ENCODE measurements at places on chromosomes 2 and 18.

DNA sequence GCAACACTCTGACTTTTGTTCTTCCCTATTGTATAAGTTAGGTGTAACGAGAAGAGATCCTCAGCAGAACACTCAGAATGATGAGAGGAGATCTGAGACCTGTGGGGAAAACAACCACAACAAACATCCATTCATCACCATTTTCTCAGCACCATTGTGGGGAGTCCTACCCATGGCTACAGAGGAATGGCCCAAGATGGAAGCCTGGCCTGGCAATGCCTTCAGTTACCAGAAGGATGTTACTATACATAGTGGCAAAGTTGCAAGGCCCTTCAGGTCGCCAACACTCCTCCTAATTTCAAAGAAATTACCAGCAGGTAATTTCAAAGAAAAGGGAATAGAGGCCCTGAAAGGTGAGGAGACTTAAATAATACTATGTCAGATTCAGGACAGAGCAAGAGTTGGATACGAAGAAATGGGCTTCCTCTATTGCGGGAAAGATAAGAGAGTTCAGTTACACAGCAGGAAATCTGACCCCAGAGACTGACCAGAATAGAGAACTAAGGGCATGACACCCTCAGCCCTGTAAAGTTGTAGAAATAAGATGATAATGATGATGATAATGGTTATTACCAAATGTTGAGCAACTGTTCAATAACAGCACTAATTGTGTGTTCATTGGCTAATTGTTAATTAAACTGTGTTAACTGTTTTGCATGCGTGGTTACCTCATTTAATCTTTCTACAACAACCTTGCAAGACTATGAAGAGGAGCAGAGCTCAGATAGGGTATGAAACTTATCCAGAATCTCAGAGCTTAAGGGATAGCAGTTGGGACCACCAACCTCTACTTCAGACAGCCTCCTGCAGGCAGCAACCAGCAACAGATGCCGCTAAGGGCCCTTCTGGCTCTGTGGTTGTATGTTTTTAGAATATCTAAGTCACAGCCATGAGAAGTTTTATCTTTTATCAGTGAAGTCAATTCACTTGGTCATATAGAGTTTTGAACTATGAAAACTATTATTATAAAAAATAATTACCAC lies 37.5 kb downstream of the DHRS9 start:
- no peak for DNase-seq

- no peak for DNase-seq
These were observed 884.3 kb downstream of the TSN start for GRCh38 chr2:122639711-122640110.

DNA sequence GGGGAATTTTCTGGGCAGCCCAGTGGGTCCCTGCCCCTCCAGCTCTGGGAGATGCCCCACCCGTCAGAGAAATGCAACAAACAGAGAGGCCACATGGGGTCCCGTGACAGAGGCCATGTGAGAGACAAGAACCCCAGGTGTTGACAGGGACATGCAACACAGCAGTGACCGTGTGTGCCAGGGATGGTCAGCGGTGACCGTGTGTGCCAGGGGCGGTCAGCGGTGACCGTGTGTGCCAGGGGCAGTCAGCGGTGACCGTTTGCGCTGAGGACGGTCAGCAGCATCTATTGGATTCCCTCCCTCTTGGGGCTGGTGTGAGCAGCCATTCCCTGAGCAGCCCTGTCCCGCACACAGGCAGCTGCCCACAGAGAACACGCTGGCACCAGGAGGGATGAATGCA lies 146.6 kb upstream of the OTOS start:
- no peak for DNase-seq

DNA sequence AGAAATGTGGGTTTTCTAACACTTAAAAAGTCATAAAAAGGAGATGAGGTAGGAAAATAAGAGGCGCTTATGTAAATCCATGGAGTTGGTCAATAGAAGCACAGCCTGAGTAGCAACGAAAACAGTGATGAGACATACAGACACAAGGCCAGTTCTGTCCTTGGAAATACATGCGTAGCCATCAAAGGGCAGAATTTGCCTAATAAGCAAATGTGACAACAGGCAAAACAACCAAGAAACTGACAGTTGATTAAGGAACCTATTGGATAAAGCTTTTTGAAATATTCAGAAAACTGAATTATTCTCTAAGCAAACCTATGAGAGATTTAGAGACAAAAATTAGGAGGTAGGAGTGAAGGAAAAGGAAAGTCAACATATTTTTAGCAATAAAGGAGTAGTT lies 586.3 kb downstream of the PLCL1 start:
- DNase-seq: no peak

DNA sequence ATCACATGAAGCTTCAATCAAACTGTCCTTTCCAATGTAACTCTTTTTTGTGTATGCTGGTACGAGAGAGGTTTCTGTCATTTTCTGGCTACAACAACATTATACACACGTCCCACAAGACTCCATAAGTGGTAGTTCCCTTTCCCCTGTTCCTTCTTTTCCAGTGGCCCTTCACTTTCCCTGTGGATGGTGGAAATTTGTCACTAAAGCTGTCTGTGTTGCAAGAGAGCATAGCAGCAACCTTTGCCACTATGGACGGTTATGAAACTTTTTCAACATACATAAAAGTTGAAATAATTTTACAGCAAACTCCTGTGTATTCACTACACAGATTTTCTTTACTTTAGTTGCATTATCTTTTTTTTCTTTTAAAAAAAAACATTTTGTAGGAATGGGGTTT lies 18.7 kb downstream of the DBI start:
- DNase-seq: no peak

DNA sequence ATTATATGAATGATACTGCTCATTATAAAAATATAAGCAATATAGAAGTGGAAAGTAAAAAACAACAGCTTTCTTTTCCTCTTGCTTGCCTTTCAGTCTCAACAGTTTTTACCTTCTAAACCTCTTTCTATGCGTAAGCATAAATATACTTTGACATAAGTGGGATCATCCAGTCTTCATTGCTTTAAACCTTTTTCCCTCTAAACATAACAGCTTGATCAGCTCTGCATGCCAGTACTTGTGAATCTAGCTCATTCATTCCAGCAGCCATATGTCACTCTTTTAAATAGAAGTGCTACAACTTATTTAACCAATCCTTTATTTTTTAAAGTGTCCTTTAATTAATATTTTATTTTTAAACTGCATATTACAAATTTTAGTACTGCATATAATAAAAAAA lies 88.1 kb downstream of the TTC27 start:
- DNase-seq: no peak

GRCh38 chr2:38754506-38754905 lies 3.3 kb upstream of the SRSF7 start:
- no peak for DNase-seq

- peak; percentile 39 for DNase-seq
These were observed 32.3 kb downstream of the KLF7 start for GRCh38 chr2:207133458-207133819.

GRCh38 chr2:6780765-6781274 lies 84.9 kb downstream of the CMPK2 start:
- DNase-seq: no peak

DNA sequence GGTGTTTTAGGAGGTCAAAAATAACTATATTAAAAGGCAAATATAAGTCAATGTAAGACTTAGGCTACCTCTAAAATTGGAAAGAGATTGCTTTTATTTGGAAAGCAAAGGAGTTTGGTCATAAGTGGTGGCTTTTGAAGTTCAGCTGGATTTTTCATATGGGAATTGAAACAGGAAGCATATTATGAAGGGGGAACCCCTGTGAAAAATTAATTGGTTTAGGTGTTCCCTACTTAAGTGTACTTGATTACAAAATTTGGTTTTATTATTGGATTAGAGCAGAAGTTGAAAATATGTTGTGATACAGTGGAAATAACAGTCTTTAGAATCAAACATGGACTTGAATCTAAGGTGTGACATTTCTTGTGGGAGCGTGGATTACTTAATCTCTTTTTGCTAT lies 121.4 kb upstream of the TTC27 start:
- no peak for DNase-seq

DNA sequence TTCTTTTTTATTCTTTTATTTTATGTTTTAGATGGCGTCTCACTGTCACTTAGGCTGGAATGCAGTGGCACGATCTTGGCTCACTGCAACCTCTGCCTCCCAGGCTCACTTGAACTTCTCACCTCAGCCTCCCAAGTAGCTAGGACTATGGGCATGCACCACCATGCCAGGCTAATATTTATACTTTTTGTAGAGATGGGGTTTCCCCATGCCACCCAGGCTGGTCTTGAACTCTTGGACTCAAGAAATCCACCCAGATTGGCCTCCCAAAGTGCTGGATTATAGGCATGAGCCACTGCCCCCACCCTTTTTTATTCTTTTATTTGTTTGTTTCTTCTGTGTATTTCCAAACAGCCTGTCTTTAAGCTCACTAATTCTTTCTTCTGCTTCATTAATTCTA lies 306.7 kb upstream of the THUMPD2 start:
- no peak for DNase-seq

GRCh38 chr18:79486356-79487182 lies 90.8 kb downstream of the NFATC1 start:
- no peak for DNase-seq

DNA sequence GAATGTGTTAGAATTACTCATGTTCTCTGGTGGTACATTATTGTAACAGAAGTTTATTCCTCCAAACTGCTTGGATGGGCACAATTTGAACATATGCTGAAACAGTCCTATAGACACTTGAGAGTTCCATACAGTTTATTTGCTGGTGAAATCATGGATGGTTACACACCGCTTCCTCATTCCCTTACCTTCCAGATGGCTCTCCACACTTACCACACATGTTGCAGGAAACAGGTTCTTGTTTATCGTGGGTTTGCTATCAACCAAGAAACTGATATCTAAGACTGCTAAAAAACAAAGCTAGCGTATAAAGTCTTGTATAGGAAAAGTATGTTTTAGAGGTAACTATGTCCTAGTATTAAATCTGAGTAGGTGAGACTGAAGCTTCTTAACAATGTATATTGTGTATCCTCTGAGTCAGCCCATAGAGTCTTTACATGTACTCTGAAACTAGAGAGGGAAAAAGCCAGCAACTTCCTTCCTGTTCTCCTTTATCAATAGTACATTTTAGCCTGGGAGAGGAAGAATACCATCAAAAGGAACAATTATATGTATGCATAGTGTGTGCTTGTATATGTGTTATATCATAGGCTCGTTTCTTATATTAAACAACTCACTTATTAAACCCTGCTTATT lies 313.1 kb downstream of the PLCL1 start:
- no peak for DNase-seq

GRCh38 chr2:184444217-184444616 lies 154.1 kb upstream of the ZNF804A start:
- DNase-seq: no peak

GRCh38 chr2:54247115-54247514 lies 8.9 kb downstream of the TSPYL6 start:
- DNase-seq: no peak

DNA sequence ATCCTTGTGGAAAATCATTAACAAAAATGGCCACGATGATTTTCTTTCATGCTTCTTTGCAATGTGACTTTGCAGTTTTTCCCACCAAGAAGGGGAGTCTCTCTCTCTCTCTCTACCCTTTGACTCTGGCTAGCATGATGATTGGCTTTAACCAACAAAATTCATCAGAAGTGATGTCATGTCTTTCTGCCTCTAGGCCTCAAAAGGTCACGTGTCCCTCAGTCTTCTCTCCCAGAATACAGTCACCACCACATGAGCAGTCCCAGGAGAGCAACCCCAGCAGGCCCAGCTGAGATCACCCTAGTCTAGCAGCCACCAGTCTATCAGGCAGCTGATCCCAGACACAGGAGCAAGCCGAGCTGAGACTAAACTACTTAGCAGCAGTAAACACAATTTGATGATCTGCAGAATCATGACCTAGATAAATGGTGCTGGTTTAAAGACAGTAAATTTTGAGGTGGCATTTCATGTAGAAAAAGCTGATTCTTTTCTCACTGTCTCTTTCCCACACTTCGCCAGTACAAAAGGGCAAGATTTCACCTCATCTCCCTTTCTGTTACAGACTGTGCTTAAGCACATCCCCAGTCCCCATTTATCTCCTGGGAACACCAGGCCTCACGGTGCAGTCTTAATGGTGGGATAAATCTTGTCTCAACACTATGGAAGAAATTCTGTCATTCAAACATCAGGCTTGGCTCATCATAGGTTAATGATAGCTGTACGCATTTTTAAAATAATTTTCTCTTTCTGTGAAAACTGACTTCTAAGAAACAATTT lies 132.7 kb downstream of the SCG2 start:
- no peak for DNase-seq

DNA sequence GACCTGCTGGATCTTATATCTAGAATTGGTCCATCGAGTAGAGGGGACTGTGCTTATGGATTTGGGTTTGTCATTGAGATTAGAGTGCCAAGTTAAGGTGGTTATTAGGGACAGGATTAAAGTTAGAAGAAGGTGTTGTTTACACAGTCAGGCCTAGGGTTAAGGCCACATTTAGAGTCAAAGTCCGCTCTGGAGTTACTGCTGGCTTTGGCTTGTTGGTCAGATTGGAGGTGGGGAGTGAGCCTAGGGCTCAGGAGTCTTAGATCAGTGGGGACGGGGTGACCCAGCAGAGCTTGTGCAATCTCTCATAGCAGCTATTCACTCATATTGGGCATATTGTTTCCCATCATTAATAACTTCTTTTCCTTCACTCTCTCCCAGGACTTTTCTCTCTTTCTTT lies 13.5 kb upstream of the EPAS1 start:
- DNase-seq: no peak

- no peak for DNase-seq
These were observed 10.9 kb upstream of the GPC1 start for GRCh38 chr2:240424341-240425235.

GRCh38 chr18:3499501-3499900 lies 49.5 kb downstream of the TGIF1 start:
- DNase-seq: no peak

DNA sequence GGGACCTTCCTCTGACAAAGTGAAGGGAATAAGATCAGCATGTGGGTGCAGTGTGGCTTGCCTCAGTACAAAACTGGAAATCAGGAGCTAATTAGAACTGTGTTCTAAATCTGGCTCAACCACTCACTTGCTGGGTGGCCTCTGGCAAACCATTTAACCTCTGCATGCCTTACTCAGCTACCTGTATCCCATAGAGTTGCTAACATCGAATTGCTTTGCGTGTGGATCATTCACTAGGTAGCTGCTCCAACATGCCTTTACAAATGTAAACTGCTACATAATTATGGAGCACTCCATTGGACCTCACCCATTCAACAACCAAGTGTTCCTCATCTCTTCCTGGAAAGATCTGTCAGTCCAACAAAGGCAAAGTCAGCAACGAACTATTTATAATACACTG lies 19.0 kb downstream of the PLEKHM3 start:
- no peak for DNase-seq

DNA sequence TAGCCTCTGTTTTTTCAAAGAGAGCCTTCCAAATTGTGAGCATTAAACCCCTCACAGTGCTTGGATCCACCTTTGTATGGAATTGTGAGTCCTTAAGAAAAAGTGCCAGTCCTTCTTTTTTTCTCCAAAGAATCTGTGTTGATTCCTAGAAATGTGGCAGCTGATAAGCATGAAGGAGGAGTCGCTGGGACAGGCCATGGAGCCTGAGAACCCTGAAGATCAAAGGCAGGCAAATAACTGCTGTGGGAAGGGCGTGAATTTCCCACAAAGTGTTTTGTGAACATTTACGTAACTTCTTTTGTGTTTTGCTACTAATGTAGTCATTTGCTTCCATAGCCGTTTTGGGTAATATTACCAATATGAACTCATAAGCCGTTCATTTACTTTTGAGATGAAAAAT lies 27.7 kb upstream of the CHMP1B start:
- no peak for DNase-seq

Measured in cerebellar nuclear complex (tissue), 1 donor.